ENCODE measurements at places on chromosomes 7 and 10.

DNA sequence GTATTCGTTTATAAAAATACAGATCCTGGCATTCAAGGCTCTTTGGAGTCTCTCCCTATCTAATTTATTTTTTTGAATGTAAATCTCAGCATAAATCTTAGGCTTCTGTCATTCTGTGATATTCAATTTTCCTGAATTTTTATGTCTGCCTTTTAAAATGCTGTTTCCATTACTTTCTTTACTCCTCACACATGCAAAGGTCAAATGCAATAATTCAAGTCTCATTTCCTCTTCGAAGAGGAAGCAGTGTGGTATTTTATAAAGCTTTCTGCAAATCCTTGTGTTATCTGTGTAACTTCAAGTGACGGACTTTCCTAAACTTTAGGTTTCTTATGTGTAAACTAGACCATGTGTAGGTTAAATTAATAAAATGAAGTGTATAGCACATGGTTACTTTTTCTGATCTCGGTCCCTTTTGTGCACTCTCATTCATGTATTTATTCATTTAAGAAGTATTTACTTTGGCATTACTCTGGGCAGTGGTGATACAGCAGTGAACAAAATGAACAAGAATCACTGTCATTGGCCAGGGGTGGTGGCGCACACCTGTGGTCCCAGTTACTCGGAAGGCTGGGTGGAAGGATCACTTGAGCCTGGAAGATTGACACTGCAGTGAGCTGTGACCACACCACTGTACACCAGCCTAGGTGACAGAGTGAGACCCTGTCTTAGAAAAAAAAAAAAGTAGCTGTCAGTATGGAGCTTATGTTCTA, 332.2 kb downstream of the EXOC4 start:
- no peak for DNase-seq

DNA sequence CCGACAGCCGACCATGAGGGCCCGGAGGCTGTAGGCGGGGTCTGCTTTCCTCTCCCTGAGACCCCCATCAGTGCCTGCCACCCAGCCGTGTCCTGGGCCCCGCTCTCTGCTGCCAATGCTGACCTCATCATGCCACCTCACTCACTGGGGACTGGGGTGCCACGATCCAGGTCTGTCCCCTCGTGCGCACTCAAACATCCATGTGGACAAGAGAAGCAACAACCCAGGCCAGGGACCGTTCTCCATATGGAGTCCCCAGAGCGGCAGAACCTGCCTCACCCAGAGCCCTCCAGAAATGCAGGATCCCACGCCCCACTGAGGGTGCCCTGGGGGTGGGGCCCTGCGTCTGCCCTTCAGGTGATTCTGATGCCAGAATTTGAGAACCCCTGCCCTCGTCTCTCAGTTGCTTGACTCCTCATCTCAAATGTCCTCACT, 210.0 kb upstream of the PPP2R2D start:
- no peak for DNase-seq

DNA sequence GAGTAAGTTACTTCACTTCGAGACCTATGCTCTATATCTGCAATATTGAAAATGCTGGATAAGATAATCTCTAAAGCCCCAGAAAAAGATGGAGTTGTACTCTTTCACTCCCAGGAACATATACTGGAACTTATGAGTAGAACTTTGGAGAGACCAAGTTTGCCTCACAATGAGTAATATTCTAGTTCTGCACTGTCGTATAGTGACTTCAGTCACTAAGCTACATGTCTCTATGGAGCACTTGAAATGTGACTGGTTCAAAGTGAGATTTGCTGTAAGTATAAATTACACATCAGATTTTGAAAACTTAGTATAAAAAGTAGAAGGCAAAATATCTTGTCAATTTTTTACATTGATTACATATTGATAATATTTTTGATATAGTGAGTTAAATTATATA, 116.4 kb downstream of the PTEN start:
- no peak for DNase-seq

DNA sequence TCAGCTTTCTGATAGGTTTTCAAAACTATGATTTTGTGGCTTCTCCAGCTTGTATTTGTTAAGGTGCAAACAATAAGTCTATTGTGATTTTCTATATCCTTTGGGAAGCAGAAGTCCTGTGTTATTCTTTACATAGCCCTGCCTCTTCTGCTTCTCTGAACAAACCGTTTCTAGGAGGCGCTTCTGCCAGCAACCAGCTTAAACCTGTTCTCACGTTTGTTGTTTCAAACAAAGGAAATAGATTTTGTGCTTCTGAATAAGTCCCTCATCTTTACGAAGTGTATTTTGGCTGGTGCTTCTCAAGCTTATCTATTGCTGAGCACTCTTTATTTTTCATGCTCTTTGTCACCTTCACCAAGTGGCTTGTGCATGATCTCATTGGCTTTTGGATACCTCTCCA, 61.0 kb downstream of the VTI1A start:
- no peak for DNase-seq

DNA sequence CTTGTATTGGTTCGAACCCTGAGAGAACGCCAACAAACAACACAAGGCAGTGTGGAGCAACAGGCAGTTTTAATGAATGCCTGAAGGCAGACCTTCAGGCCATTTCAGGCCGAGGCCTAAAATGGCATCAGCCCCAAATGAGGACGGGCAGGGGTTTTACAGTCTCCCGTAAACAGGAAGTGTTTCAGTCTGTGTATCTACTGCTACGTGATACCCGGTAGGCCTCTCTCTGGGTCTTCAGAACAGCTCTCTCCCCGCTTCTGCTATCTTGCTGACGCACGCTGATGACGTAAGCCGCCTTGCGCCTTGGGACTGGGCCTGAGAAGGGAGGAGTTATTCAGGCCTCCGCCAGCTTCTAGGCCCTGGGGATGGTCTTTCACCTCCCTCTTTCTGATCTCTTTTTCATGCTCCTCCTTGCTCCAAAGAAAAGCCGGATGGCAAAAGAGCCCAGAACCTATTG, 67.7 kb downstream of the ST8SIA6 start:
- DNase-seq = no peak

DNA sequence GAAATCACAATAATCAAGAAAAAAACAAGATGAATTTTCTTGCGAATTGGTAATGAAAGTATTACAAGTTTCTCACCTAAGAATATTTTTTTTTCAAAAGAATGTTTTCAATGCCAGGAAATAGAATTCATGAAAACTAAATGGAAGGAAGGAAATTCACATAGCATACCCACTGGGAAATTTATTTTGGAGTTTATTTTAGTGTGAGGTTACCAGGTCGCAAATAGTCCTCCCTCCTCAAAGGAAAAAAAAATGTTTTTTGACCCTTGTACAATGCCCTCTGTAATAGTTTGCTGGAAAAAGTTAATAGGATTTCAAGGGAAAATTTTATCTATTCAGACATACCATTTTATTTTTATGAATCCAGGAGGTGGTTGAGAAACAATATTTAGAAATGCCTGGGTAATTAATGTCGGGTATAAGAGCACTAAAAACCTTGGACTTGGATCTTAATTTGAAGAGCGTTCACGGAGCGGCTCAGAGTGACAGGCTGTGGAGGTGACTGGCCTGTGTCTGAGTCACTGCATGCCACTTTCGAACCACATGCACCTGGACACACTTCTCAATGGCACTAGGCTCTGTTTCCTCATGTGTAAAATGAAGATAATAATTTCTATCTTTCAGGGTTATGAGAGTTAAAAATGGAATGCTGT, 28.2 kb downstream of the CUBN start:
- no peak for DNase-seq

- no peak for DNase-seq
Measured at GRCh38 chr7:147412782-147413556, 1177.6 kb upstream of the C7orf33 start.
